ENCODE measurements at places on chromosomes 3 and 15.

DNA sequence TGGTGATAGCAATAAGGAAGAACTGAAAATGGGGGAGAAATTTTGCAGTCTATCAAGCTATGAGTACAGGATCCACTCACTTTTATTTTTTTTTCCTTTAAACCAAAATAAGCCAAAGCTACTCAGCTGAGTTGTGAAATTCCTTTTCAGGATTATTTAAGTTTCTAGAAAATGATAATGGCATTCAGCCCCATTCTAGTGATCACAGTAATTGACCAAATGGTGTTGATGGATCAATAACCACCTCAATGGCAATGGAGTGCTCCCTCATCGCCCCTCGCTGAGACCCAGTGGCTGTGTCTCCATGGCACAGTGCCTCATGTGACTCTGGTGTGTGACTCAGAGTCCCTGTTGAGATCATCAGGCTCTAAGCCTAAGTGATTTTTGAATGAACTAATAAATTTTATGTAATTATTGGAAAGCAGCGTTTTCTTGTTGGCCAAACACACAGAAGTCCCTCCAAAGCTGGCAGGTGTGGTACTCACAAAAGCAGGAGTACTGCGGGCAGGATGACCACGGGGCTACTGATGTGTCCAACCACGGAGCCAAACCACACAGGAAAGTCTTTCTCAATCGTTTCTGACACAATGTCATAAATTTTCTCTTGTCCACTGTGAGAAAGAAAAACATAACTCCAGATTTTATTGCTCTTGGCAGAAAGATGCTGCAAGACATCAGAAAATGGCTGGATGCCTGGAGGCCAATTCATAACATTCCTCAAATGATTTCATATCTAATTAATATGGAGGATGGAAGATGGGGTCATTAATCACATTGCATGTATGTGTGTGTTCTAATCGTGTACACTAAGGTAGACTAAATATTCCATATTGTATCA lies 14.4 kb upstream of the STARD5 start:
- no peak for DNase-seq

GRCh38 chr15:93378558-93378957 lies 289.5 kb upstream of the RGMA start:
- no peak for DNase-seq

DNA sequence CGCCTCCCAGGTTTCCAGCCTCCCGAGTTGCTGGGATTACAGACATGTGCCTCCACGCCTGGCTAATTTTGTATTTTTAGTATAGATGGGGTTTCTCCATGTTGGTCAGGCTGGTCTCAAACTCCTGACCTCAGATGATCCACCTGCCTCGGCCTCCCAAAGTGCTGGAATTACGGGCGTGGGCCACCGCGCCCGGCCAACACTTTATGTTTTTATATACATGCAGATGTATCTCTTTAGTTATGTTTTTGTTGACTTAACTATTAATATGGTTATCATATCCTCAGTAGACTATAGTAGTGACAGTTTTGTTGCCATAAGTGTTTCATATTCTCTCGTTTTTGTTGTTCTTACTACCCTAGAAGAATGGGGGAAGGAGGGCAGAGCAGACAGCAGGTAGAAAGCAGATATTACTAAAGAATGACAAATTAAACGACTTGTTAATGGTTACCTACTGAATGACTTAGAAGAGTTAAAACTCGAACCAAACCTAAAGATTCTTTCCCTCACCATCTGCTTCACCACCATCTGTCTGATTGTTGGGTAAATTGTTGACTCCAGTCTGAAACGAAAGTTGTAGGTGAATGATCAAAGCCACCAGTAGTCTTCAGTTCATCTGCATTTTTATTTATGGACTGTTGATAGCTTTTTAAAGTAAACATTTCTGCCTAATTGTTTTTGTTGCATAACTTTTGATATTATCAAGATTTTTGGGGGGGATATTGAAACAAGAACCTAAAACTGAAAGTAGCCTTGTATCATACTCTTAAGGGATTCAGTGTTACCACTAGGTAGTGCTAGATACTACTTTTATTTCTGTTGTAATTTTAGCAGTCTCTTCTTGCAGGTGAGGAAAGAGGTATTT lies 89.3 kb downstream of the RASA2 start:
- DNase-seq, result no peak

DNA sequence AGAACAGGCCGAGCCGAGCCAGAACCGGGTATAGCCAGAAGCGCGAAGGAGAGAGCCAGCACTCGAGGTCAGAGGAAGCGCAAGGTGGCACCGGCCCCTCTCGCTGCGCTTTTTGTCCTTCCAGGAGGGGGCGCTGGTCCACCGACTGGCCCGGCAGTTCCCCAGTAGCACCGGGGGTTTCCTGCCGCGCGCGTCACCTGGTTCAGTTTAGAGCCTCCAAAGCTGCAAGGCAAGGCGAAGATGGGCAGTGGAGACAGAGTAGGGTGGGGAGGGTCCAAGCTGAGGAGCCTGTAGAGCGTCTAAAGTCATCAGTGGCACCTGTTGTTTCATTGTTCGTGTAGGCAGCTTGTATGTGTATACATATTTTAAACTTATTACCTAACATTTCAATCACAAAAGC lies 7.6 kb upstream of the NR2E3 start:
- DNase-seq, result peak; percentile 3

- DNase-seq, result peak; percentile 73
Measured at GRCh38 chr3:113695786-113696645, at the start of gene USF3. USF3 (minus strand) TSS chr3:113696642; CDS start chr3:113674878, 21,764 bp downstream.

DNA sequence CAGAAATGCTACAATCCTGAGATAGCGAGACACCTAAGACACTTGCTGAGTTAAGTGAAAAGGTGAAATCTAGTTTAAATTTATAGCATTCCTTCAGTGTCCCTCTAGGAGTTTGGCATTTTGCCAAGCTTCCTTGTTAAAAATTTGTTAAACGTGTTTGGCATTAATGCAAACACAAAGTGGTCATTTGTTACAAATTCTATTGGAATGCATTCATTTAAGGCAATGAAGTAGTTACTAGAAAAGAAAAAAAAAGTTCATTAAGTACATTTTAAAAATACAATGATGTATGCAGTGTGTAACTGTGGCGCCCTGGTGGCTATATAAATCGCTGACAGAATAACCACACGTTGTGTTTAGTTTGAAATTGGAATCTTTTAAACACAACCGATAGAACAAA lies 31.3 kb upstream of the WNT5A start:
- no peak for DNase-seq

DNA sequence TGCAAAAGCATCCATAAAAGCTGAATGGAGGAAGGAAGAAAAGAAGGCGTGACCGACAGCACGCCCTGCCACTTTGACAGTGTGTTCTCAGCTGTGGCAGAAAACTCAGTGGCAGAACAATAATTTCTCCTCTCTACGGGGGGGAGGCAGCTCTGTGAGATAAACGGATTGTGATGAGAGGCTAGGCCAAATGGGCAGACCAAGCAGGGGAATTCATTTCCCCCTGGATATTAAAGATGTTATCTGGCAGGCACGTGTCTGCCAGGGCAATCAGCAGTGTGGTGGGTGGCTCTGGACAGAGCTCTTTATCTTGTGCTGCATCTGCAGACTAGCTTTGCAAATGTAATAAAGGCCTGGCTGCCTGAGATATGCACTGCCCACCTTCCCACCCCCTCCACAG lies 1.9 kb upstream of the RMDN3 start:
- no peak for DNase-seq

DNA sequence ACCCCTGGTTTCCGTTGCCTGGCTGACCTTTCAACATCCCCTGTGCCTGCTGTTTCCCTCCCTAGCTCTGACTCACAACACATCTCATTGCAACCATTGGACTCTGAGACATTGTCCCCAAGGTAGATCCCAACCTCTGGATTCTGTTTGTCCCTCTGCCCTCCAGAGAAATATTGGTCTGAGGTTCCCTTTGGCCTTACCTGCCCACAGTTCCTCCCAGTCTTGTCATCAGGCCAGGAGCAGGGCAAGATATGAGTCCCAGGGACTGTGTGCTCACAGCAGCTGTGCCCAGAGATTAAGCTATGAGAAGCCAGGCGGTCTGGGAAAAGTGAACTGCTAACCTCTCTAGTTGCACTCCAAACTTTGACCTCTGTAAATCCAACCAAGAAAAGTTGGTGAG lies 168.2 kb upstream of the NR2F2 start:
- no peak for DNase-seq

DNA sequence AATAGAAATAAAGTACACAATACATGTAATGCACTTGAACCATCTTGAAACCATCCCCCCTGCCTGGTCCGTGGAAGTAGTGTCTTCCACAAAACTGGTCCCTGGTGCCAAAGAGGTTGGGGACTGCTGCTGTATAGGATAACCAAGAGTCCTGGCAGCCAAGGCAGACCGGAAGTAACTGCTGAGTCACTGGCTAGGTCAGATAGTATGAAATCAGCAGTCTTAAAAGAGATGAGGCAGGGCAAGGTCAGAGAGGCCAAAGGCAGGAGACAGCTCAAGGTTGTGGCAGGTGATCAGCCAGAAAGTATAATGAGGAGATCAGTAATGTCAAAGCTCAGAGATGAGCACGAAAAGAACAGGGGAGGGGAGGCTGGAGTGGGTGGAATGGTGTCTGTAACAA lies 60.2 kb downstream of the MAP3K13 start:
- no peak for DNase-seq

DNA sequence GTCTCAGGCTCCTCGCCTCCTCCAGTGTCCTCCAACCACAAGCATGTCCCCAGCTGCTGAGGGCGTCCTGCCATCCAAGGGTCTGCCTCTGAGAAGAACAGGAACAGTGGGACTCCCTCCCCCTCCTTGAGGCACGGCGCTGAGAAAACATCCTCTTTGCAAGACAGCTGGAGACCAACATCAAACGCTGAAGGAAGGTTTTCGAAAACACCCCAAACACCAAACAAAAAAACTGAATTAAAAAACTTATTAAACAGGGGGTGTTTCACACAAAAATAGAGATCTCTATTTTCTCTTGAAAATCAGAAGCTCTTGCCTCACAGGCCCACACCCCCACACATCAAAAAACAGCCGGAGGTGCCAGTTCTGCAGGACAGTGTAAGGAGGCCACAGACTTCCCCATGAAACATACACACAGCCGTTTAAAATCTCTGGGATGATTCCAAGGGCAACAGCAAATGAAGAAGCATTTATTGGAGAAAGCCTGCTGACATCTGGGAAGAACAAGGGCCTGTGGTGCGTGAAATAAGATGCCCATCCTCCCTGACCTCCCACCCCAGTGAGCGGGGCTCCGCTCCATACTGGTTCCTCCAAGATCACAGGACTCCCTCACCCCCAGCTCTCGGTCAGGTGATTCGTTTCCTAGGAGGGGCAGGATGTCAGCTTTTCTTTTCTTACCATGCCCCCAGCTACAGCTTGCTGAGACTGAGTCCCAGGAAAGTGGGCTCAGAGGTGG lies 71.3 kb downstream of the NUP210 start:
- no peak for DNase-seq

- DNase-seq, result no peak
Measured at GRCh38 chr3:192339214-192339613, 388.1 kb downstream of the FGF12 start.

DNA sequence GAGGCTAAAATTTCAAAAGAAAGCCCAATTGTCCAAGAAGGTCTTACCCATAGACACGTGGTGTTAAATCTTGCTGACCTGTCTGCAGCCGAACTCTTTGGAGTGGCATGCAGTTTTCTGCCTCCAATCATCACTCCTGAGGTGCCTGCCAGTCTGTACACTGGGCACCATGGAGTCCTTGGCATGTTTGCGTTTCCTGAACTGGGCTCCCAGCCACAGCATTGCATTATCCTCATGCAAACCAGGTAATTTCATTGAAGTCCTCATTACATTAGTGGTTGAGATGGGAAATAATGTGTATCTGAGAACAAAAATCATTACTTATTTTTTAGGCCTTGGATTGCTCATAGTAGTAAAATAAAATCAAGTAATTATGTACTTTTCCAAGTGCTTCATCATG lies 152.3 kb downstream of the AKAP13 start:
- DNase-seq, result no peak

- DNase-seq, result no peak
Measured at GRCh38 chr3:52978109-52978754, 67.6 kb downstream of the SFMBT1 start.

GRCh38 chr3:119292666-119293065 lies 1.5 kb upstream of the ARHGAP31 start:
- DNase-seq, result no peak

- DNase-seq, result no peak
Measured at GRCh38 chr3:30508339-30508738, 98.1 kb upstream of the TGFBR2 start.

DNA sequence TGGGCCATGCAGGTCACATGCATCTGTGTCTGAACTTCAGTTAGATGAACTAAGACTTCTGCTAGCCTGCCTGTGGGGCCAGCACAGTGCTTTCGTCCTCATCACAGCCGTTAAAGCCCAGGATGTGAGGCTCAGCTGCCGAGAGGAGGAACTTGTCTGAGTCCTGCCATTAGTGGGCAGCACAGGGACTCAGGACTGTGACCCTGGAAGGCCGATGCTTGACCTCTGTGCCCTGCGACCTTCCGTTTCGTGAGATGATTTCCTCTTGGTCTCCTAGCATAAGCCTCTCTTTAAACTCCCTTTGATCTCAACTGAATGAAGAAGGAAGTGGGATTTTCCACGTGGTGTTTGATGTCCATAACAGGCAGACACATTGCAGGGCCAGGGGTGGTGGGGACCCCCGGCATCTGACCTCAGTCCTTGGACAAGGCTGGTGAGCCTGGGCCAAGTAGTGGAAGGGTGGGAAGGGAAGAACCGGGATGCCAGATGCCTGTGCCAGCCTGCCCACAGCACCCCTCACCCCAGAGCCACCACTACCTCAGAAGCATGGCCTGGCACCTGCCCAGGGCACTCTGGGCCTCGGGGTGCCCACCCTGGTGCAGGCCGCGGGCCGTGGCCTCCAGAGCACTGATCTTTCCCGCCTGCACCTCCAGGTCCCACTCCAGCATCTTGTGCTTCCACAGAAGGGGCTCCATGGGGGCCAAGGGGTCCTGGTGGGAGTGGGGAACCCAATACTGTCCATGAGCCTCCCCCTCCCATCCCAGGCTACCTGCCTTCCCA lies 21.6 kb downstream of the PLA2G4B start:
- DNase-seq, result no peak

GRCh38 chr3:197022405-197023231 lies 7.0 kb downstream of the MELTF start:
- no peak for DNase-seq

- no peak for DNase-seq
Measured at GRCh38 chr3:135368316-135368715, 573.3 kb downstream of the EPHB1 start.

GRCh38 chr15:57611938-57612337 lies 20.2 kb downstream of the MYZAP start:
- DNase-seq, result no peak

DNA sequence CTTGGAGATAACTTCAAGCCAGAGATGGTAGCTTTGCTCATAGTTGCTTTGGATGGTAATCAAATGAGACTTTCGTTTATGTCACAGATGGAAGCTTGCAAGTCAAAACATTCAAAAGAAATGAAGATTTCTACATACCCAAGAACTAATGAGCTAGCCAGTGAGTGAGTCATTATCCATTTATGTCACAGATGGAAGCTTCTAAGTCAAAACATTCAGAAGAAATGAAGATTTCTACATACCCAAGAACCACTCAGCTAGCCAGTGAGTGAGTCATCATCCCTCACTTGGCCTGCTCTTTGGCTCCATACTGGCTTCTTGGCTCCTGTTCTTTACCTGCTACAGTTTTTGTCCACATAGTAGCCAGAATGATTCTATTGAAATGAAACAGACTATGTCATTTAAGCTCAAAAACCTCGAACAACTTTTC lies 559.8 kb upstream of the CBLB start:
- DNase-seq, result no peak
